ENCODE measurements at places on chromosomes 5 and 9.

DNA sequence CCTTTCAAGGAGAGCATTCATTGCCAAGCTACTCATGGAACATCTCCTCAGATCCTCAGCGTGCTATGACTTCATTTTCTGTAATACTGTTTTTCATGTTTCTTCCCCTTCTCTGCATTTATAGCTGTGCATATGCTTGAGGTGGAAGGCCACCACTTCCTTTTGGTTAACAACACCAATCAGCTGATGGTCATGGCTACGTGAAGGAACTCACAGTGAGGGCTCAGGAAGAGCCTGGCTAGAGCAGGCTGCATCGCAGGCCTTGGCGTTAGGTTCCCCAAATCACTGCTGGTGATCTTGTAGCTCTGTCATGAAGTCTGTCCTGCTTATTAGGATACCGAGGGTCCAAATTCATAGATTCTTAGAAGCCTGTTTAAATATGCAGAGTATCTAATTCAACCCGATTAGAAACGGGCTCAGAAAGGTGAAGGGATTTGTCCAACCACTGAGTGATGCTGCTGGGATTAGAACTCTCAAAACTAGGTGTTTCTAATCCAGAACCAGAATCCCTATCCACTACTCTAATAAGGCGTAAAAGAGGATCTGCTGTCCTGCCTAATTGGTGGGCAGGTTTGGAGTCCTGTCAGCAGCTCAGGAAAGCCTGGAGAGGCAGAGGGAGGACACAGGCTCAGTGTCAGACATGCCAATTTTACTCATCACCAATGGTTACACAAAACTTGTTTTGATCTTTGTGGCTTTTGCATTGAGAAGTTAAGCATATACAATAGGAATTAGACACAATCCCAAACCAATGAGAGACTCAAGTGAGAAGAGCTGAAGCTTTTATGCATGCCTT, 7.5 kb downstream of the SYK start:
- DNase-seq, result no peak

DNA sequence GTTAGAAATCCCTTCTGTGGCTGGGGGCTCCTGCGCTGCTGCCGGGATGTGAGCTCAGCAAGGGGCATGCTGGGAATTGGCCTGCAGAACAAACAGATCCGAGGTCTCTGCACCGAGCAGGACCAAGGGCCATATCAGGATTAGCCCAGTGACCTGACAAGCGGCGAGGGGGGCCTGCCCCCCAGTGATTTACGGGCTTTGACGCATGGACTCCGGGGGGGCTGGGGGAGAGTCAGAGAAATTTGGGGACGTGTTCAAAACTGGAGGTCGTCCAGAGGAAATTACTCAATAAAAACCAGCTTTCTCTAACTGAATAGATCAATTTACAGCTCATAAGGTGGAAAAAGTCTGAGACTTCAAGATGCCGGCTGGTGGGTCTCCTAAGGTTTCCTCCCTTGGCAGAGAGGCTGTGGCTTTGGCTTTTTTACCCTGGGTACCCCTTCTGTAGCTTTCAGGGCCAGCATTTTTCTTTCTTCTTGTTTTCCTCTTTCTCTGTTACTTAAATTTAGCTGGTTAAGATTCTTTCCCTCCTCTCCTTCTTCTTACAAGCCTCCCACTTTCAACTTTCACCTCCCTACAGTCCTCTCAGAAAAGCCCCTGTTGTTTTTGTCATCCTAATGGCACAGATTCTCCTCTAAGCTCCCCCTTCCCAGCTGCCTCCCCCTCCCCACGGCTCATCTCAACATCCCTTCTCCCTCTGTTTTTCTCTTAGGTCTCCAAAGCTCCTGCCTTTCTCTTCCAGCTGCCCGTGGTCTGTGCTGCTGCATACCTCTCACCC, 551.0 kb downstream of the CCDC171 start:
- no peak for DNase-seq

DNA sequence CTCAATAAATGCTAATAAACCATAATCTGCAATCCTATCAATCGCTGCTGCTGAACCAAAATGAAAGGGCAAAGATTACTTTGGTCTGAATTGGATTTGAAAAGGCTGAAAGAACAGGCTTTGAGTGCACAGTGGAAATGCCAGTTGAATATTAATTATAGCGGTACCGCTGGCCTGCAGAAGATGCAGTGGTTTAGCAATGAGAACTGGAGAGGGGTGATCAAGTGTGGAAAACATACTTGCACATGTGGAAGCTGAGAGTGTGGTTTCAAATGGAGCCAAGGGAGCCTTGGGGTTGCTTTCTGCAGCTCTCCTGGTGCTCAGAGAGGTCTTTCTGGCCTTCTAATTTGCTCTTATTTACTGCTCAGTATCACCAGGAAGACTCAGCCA, 133.9 kb downstream of the PTTG1 start:
- no peak for DNase-seq

DNA sequence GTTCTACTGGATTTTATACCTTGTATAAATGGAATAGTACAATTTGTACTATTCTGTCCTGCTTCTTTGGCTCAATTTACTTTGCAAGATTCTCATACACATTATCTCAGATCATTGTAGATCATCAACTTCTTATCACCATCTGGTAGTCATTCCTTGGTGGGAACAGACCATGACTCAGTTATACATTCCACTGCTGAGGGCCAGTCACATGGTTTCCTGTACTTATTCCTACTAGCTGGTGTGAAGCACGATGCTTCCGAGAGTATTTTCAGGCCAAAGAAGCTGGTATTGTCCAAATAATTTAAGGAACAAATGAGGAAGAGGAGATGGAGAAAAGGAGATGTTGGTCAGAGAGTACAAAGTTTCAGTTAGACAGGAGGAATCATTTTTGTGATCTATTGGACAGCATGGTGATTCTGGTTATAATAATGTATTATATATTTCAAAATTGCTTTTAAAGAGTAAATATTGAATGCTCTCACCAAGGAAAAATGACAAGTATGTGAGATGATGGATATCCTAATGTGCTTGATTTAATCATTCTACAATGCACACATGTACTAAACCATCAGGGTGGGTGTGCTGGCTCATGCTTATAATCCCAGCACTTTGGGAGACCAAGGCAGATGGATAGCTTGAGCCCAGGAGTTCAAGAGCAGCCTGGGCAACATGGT, 124.1 kb downstream of the SYK start:
- DNase-seq, result no peak

GRCh38 chr9:127181595-127182190, 59.3 kb upstream of the ANGPTL2 start:
- DNase-seq, result no peak

DNA sequence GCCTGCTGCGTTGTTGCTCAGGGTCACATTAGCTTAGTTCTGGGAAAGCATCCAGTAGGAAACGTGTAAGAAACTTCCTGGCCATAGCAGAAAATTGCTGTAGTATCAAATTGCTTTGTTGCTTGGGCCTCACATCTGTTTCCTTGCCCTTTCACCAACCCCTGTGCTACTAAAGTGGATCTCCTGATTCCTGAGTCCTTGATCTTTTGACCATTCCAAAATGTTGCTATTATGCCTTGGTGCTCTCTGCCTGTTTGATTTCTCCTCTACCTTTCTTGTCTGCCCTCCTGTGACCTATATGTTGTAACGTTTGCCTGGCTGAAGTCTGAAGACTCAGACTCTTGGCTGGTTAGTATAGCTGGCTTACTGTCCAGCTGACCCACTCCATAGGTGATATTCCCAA, 350.5 kb downstream of the ADGRV1 start:
- DNase-seq, result no peak

- no peak for DNase-seq
Observed at GRCh38 chr9:35682520-35683315, 7.0 kb downstream of the TPM2 start.

DNA sequence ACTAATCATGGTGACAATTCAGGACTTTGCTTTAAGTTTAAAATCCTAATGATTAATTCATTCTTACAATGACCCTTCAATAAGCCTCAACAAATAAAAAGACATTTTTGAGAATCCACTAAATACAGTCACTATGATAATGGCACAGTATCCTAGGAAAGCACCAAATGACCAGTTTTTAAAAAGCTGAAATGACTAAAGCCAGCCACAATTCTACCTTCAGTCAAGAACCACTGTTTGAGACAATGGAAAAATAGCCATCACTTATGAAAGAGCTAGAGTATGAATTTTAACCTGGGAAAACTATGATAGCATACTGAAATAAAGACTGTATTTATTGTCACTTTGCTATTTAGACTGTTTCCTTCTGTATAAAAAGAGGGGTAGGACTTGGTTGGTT, 14.0 kb downstream of the FBXW2 start:
- DNase-seq, result no peak

DNA sequence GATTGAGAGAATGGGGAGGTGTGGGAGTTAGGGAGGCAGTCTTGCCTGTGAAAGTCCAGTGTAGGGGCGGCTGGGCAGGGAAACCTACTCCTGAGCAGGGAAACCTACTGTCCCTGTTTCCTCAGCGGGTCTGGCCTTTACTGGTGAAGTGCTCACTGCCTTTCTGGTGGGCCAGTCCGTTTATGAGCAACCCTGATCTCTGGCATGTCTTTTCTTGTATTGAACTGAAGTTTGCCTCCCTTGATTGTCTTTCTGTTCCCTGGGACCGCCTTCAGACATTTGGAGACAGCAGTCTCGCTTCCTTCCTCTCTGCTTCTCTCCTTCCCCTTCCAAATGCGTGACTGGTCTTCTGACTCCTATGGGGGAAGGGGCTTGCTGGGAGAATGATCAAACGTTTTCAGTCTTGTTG, 2.9 kb downstream of the SNX18 start:
- no peak for DNase-seq

DNA sequence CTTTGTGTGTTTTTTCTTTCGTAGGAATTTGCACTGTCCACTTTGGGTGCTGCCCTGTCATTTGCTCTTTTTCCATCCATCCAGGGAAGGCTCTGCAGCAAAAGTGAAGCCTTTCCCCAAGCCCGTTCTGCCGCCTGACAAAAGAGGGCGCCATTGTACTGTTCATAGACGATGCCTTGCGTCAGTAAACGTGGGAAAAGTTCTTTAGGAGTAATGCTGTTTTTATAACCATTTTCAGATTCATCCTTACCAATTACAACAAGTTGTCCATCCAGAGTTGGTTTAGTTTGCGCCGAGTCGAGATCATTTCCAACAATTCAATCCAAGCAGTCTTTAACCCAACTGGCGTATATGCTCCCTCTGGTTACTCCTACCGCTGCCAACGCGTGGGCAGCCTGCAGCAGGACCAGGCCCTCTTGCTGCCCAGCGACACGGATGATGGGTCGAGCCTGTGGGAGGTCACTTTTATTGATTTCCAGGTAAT, 34.3 kb upstream of the RPS23 start:
- DNase-seq, result no peak

GRCh38 chr5:134206627-134207160, 19.2 kb downstream of the PPP2CA start:
- DNase-seq, result no peak

DNA sequence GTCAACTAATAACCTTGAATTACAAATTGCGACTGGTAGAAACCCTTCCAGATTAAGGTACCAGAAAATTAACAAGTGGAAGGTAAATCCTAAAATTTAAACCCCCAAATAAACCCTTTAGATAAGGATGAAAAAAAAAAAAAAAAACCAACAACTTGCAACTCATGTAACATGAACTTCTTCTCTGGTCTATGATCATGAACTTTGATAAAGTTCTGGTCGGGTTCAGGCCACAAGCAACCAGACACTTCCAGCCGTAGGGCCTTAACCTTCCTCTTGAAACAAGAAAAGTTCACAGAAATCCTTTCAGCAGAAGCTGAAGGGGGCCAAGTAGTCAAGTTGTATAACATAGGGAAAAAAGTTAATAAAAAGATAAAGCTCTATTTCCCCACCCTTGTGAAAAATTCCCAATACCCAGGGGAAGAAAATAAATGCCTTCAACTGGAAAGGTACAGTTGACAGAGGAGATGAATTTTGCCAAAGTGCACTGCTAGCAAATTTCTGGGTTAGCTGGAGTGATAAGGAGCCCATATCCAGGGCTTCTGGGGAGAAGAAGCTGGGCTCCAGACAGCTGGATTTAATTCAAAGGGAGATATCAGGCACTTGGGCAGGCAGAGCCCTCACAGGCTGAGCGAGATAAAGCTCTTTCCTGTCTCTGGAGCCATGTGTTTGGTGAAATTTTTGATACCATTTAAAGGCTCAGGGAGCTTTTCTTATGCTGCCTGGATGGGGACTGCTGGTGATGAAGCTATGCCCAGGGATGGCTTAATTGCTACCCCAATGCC, 234.2 kb upstream of the PANK3 start:
- DNase-seq, result no peak

Data from NCI-H774 (cell line).